Articular chondrocyte of knee joint (primary cell): ENCODE measurements at places on chromosomes 1 and 21. TPM values are rescaled to one million over a fixed set of nuclear protein-coding genes. Genes with fewer than 3 reads are reported as not detected.

Gene SCYL3
- 9.3 and 11.8 TPM in 2 replicates for total RNA-seq

Gene IGSF5
- 0.26 and 0.32 TPM in 2 replicates for total RNA-seq

Gene CYB561D1
- 8.0 and 9.5 TPM in 2 replicates for total RNA-seq

Gene AUNIP
- total RNA-seq = 0.65 and 1.2 TPM in 2 replicates

Gene S100A1
- 1.7 and 3.5 TPM in 2 replicates for total RNA-seq

Gene LRRC3
- 0.22 and 0.26 TPM in 2 replicates for total RNA-seq

Gene S100A7
- total RNA-seq = not detected in 2 replicates

Gene GBP5
- 0.11 TPM in 1 of 2 replicates, not detected in the other for total RNA-seq

Gene FCGR3B
- total RNA-seq = not detected in 2 replicates

Gene MYOM3
- 0.26 and 0.32 TPM in 2 replicates for total RNA-seq

Gene GPX7
- total RNA-seq = 37.9 and 56.1 TPM in 2 replicates

Gene FAM110D
- total RNA-seq = not detected in 2 replicates

Gene CDKN2C
- total RNA-seq = 60.6 and 73.9 TPM in 2 replicates

Gene SPATA1
- 2.2 and 2.8 TPM in 2 replicates for total RNA-seq

Gene PLA2G2D
- total RNA-seq = not detected in 2 replicates

Gene HCRTR1
- total RNA-seq = not detected in 2 replicates

Gene HMGCS2
- not detected in 2 replicates for total RNA-seq

Gene KMO
- 0.32 TPM in 1 of 2 replicates, not detected in the other for total RNA-seq
